Mesangial cell (primary cell): ENCODE measurements at places on chromosomes 7 and 10. TPM values are rescaled to one million over a fixed set of nuclear protein-coding genes. Genes with fewer than 3 reads are reported as not detected.

The LOXL4 gene
- 14.3 and 33.0 TPM in 2 replicates for total RNA-seq

The DPYSL4 gene
- 0.98 and 5.3 TPM in 2 replicates for total RNA-seq

The ADAM12 gene
- total RNA-seq = 18.6 and 28.2 TPM in 2 replicates

The FGL2 gene
- total RNA-seq = under 0.01 TPM in 1 of 2 replicates, not detected in the other

The CCL24 gene
- total RNA-seq = not detected in 2 replicates

The ECHDC3 gene
- 22.2 and 26.7 TPM in 2 replicates for total RNA-seq

The MEOX2 gene
- total RNA-seq = 0.13 TPM in 1 of 2 replicates, not detected in the other

The SPDYE2 gene
- not detected in 2 replicates for total RNA-seq

The EEPD1 gene
- total RNA-seq = 6.8 and 12.5 TPM in 2 replicates

The ALOX5 gene
- 0.16 and 4.3 TPM in 2 replicates for total RNA-seq

The DBNL gene
- 89.9 and 130 TPM in 2 replicates for total RNA-seq

The SLC18A2 gene
- under 0.01 and 1.1 TPM in 2 replicates for total RNA-seq

The EBLN1 gene
- total RNA-seq = not detected in 2 replicates

The MMD2 gene
- total RNA-seq = not detected in 2 replicates

The TACR2 gene
- total RNA-seq = 0.16 TPM in 1 of 2 replicates, not detected in the other

The NODAL gene
- not detected in 2 replicates for total RNA-seq

The MBL2 gene
- total RNA-seq = not detected in 2 replicates

The ZNF777 gene
- total RNA-seq = 10.9 and 12.7 TPM in 2 replicates

The GHRHR gene
- total RNA-seq = not detected in 2 replicates

The CPA2 gene
- not detected in 2 replicates for total RNA-seq
